ENCODE measurements at places on chromosomes 7 and 10.

- no peak for DNase-seq
Observed at GRCh38 chr10:109996766-109997171, 11.0 kb upstream of the ADD3 start.

- no peak for DNase-seq
Observed at GRCh38 chr7:15376600-15376999, 185.2 kb downstream of the AGMO start.

GRCh38 chr10:124612611-124613498 lies 131.3 kb downstream of the FAM53B start:
- no peak for DNase-seq

DNA sequence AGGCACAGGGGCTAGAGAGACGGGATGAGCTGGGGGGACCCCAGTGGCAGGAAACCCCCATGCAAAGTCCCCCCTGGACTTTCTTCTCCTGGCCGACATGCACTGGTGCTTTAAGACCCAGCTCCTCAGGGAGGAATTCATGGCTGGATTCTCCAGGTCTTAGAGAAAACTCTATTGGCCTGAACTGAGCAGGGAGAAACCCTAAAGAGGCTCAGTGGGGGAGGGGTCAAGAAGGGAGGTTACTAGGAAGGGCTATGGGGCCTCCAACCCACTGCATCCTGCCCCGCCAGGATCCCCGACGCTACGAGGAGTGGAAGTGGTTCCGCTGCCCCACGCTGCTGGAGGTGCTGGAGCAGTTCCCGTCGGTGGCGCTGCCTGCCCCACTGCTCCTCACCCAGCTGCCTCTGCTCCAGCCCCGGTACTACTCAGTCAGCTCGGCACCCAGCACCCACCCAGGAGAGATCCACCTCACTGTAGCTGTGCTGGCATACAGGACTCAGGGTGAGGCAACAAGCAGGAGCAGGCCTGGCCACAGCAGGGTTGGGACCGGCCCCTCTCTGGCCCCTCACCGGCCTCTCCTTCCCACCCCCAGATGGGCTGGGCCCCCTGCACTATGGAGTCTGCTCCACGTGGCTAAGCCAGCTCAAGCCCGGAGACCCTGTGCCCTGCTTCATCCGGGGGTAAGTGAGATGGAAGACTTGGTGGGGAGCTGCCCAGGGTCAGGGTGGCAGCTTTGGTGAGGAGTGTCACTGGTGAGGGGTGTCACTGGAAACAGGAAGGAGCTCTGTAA lies 13.8 kb downstream of the ATG9B start:
- no peak for DNase-seq

- DNase-seq, result no peak
Observed at GRCh38 chr10:86779220-86780017, 23.0 kb downstream of the BMPR1A start.

DNA sequence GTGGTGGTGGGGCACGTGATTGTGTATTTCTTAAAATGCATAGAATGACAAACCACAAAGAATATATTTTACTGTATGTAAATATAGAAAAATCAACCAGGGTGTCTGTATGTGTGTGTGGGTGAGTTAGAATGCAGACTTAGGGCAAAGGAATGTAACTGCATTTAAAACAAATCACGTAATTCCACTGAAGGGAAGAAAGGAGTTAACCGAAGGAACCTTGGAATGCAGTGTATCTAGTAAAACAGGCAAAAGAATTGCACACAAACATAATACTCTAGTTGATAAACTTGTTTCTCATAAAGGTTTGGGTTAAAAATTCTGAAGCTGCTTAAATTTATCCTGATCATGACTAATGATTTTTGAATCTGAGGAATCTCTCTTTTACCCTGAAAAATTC lies 134.9 kb downstream of the ADRA2A start:
- DNase-seq, result no peak

GRCh38 chr7:73827567-73828106 lies 3.2 kb upstream of the CLDN4 start:
- no peak for DNase-seq

GRCh38 chr10:59970396-59971368 lies 64.3 kb upstream of the CCDC6 start:
- no peak for DNase-seq

GRCh38 chr7:42931834-42932651 lies at the start of the genes MRPL32 and PSMA2:
Gene MRPL32 (plus strand): TSS chr7:42932376. CDS start chr7:42932387, 11 bp downstream.
Gene PSMA2 (minus strand): TSS chr7:42932174. CDS start chr7:42932158, 16 bp downstream.
- DNase-seq, result peak; percentile 89

DNA sequence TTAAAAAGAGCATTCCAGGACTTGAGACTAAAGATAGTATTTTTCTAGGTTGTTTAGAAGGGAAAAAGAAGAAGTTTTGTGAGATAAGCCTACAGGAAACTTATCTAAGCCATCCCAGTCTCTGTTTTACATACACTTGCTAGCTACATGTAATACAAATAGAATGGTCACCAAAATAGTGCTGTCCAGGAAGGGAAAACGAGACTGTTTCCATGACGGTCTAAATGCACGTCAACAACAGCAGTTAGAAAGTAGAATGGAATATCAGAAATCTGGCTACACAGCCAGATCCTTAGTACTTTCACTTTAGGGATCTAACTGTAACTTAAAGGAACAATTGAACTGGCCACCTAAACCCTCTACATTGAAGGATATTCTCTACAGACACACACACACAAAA lies 117.6 kb downstream of the TSPAN12 start:
- DNase-seq, result no peak

GRCh38 chr10:24249829-24250415 lies 41.0 kb downstream of the KIAA1217 start:
- no peak for DNase-seq

DNA sequence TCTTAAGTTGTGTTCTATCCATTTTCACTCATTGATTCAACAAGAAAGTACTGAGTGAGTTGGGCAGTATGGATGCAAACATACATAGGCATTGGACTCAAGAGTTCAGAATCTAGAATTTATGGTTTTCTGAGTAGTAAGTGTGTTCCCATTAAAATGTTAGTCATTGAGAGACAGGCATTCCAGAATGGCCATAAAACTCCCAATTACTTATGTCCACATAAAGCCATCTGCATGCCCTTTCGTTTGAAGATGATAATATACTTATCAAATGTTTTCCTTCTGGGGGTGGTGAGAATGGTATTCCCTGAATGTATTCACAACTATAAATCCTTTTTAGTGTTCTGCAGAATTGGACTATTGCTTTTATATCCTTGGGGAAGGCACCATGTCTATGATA lies 131.6 kb downstream of the CD36 start:
- DNase-seq, result no peak

DNA sequence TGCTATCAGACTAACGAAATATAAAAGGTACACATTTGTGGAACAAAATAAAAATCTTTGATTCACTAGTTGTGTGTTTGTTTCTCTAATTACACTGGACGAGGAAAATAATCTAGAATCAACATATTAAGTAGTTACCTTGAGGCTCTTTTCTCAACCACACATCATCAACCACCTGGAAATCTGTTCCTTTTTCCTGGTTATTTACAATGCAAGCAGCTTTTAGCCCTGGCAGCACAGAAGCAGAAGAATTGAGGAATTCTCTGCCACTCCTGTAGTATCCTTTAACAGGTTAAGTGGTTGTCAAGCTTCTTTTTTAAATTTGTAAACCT lies 23.7 kb downstream of the NUP42 start:
- no peak for DNase-seq

GRCh38 chr7:158517571-158517970 lies 70.1 kb downstream of the PTPRN2 start:
- no peak for DNase-seq

GRCh38 chr7:140223515-140224221 lies 46.9 kb upstream of the KDM7A start:
- no peak for DNase-seq

DNA sequence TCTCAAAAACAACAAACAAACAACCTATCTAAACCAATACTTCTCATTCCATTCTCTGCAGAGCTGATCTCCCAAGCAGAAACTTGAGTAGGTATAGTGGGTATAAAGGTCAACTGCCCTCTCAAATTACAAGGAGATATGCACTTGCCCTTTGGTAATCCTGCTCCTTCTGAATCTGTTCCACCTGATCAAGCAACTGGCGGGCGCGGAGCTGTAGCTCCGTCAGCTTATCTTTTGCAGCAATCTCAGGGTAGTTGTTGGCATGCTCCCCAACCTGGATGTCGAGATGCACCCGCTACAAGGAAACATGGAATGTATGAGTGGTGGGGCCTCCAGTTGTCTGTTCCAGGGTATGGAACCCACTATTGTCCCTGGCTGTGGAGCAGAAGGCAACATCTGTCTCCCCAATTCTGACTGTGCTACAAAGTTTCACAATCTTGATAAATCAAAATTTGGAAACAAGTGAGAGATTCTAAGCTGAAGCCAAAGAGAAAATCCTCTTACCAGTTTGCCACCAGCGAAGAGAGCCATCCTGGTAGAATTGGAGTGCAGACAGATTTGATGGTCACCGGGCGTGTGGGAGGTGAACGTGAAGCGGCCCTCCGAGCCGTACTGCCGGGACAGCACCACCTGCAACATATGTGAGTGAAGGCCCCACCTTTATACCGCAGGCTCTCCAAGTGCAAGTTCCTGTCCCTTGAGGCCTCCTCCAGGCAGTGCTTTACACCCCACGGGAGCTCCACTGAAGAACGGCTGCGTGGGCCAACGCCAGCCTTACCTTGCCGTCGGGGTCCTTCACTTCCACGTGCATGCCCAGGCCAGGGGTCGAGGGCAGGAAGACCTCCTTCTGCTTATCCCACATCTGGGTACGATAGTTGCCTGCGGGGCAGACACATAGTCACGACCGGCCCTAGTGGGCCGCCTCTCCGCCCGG lies 819 bp downstream of the TMED4 start:
- DNase-seq, result no peak

GRCh38 chr7:132580277-132580676 lies 4.0 kb upstream of the PLXNA4 start:
- DNase-seq, result no peak

DNA sequence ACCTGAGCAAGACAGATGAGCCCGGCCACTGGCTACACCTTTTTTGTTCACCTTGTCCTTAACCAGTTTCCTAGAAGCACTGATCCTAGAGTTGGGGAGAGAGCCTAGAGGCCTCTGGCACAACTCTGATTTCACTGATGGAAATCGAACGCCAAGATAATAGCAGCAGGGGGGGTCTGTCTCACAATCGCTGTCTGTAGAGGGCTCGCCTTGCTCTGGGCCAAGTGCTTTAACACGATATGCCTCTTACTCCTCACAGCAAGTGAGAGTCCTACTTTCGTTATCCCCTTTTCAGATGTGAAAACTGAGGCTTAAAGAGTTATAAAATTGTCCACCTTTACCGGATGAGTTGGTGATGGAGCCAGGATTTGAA lies 472 bp downstream of the RASSF4 start:
- no peak for DNase-seq

- no peak for DNase-seq
Observed at GRCh38 chr10:49841615-49842332, 79.7 kb upstream of the OGDHL start.

DNA sequence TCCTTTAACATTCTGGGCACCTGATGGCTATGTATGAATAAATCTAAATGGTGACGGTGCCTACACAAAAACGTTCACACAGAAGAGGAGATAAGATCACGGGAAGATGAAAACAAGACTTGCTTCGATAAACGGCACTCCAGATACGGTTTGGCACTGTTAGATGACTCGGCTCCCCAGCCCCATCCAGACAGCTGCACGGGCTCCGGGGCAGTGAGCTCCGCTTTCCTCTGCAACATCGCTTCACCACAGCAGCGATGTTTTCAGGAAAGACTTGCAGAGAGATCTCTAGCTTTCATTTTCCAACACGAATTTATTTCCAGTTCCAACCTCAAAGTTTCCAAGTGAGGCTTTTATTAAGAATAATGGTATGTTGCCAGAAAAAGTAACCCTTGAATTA lies 132.1 kb downstream of the KLF6 start:
- no peak for DNase-seq
